Stimulated activated CD4-positive, alpha-beta T cell treated with anti-CD3 and anti-CD28 coated beads, Interleukin-4, amount 100 ng/mL, for 24 hours (primary cell): ENCODE measurements at places on chromosomes 4 and X.

DNA sequence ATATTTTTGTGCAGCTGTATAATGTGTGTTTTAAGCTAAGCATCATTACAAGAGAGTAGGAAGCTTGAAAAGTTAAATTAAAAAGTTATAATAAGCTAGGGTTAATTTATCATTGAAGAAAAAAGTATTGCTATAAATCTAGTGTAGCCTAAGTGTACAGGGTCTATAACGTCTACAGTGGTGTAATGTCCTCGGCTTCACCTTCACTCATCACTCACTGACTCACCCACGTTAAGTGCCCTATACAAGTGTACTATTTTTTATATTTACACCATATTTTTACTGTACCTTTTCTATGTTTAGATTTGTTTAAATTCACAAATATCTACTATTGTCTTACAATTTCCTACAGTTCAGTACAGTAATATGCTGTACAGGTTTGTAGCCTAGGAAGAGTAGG lies 23.5 kb downstream of the ARAP2 start:
- no peak for DNase-seq

- DNase-seq, result peak; percentile 8
These were observed 5.2 kb upstream of the PGRMC1 start for GRCh38 chrX:119230850-119231249.

GRCh38 chrX:142002471-142002870 lies 98.8 kb downstream of the MAGEC1 start:
- no peak for DNase-seq

DNA sequence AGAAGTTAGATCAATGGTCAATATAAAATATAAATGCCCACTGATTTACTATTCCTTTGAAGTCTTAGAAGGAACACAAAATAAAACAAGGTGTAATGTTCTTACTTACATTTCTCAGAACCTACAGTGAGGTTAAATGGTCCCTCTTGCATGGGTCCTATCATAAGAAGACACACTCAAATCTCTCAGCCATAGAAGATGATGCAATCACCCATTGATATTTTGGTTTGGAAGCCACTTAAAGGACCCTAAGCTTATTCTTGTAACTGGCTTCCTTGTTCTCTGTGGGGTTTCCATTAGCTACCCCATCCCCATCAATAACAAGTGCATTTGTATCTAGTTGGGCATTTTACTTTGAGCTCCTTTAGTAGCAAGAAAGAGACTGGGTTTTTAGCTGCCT lies 15.1 kb downstream of the REELD1 start:
- no peak for DNase-seq

DNA sequence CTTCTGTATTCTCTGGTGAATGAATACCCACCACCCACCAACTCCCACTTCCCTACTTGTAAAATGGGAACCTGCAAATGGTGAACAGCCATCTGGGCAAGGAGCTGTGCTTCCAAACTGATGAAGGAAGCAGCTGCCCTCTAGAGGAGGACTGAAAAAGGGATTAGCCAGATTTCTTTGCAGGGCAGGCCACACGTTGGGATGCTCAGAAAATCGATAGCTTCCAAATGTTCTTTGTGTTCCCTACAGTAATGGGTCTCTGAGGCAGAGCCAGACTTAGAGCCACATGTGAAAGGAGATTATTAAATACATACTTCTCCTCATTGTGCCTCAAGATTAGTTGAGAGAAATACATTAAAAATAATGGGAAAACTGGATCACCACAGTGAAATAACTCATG lies 39.3 kb upstream of the LPAR4 start:
- DNase-seq, result no peak

DNA sequence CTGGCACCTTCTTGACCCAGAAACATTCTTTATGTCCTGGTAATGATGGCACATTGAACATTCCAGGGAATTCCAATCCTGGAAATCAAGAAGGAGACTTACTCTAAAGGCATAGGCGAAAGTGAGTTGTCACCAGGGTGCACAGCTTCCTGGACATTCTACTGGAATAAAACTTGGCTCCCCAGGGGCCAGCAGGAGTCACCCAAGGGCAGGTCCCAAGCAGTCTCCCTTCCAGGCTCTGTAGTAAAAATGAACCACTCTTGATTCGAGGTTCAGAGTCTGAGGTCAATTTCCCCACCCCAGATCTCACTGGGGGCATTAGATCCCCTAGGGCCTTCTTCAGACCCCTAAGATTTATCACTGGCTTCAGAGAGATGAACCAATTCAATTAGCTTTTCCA lies 338.7 kb upstream of the GATB start:
- no peak for DNase-seq

GRCh38 chr4:158688813-158689212 lies 16.7 kb downstream of the ETFDH start:
- no peak for DNase-seq

GRCh38 chrX:856566-857290 lies 226.1 kb downstream of the SHOX start:
- DNase-seq, result no peak

GRCh38 chrX:151713849-151714248 lies 2.0 kb upstream of the FATE1 start:
- no peak for DNase-seq

- DNase-seq, result no peak
These were observed 176.4 kb upstream of the FMR1 start for GRCh38 chrX:147735364-147735763.

- DNase-seq, result no peak
These were observed 31.6 kb upstream of the KIT start for GRCh38 chr4:54626113-54626512.
